AG09319 (cell line): ENCODE measurements at places on chromosomes 16 and 17.

DNA sequence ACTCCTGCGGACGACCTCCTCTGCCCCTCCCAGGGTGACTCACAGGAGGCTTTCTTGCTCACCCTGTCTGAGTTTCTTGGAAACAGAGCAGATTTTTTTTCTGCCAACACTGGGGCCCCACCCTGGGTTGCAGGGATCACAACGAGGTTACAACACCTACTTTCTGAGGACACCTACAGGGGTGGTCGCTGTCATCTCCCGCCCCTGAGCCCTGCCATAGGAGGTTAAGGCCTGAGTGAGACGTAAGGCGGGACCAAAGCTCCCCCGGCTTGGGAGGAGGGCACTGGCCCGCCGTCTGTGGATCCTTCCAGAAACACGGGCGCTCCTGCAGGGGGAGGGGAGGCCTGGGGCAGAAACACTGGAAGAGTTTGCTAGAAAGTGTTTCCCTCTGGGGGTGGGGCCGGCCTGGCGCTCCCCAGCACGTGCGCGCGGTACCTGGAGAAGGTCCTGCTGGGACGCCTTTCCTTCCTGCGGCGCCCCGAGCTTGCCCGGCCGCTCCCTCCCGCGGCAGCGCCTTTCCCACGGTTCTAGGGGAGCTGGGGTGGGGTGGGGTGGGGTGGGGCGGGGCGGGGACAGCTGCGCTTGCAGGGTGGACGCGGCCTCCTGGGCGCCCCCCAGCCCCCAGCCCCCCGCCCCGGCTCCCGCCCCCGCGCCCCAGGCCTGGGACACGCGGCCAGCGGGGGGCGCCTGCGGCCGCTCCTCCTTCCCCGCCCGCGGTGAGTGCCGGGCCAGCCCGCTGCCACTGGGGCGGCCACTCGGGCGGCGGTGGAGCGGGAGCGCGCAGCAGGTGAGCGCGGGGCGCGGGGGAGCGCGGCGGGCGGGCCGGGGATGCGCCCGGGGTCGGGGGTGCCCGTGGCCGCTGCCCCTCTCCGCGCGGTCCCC, 20.7 kb upstream of the ADCY7 start:
- no peak for DNase-seq

- DNase-seq, result no peak
Observed at GRCh38 chr17:82929676-82930042, 89.8 kb upstream of the ZNF750 start.

DNA sequence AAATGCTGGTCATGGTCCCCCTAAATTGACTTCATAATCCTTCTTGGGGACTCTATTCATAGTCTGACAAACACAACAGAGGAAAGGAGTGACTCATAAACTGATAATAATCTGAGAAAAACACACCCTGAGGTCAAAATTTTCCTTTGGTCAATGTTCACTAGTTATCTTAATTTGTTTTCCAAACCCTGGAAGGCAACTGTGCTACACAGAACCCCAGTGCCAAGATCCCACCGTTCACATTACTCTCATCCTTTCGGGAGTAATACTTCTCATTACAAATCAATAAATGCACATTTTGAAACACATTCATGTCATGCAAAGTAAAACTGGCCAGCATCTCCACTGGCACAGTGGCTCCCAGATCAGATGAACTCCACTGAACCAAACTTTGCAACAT, 23.2 kb downstream of the COIL start:
- DNase-seq, result no peak

- no peak for DNase-seq
Observed at GRCh38 chr17:2613089-2613808, 19.8 kb downstream of the PAFAH1B1 start.

- no peak for DNase-seq
Observed at GRCh38 chr17:82595893-82596292, 52.4 kb downstream of the WDR45B start.

DNA sequence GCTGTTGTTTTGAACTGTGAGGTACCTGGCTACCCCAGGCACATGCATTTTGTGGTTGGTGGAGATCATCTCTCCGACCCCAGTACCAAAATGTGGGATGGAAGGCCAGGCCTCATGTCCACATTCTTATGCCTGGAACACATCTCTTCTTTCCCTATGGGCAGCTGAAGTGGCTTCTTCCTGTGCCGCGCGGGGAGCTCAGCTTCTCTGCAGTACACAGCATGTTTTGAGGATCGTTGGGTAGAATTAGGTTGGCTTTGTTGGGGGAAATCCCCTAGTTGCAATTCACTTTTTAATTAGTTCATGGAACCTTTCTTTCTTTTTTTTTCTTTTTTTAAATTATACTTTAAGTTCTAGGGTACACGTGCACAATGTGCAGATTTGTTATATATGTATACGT, 242.1 kb downstream of the MSI2 start:
- DNase-seq, result no peak
